ENCODE measurements at places on chromosomes 7 and 10. TPM values are rescaled to one million over a fixed set of nuclear protein-coding genes. Genes with fewer than 3 reads are reported as not detected.

The PNLIP gene
- not detected for total RNA-seq

DNA sequence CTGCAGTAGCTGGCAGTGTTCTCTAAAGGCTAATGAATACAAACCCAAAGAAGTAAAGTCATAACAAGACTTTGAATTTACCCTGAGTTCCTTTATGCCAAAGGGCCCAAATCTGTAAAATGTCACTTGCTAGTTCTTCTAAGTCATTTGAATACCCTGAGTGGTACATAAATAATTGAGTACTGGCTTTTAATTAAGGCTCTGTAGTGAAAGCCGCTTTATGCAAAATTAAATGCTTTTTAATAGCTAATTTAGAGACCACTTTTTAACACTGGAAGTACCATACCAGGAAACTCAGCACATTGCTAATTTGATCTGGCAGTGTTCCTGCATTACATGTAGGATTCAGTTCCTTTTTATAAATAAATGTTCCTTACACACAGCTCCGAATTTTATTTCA lies 24.0 kb upstream of the TSPAN13 start:
- H3K4me1 ChIP-seq: no peaks in the 10 kb centered on the region
- H3K4me3 ChIP-seq: no peak overlapping the region
- H3K27me3 ChIP-seq: no peaks in the 10 kb centered on the region

DNA sequence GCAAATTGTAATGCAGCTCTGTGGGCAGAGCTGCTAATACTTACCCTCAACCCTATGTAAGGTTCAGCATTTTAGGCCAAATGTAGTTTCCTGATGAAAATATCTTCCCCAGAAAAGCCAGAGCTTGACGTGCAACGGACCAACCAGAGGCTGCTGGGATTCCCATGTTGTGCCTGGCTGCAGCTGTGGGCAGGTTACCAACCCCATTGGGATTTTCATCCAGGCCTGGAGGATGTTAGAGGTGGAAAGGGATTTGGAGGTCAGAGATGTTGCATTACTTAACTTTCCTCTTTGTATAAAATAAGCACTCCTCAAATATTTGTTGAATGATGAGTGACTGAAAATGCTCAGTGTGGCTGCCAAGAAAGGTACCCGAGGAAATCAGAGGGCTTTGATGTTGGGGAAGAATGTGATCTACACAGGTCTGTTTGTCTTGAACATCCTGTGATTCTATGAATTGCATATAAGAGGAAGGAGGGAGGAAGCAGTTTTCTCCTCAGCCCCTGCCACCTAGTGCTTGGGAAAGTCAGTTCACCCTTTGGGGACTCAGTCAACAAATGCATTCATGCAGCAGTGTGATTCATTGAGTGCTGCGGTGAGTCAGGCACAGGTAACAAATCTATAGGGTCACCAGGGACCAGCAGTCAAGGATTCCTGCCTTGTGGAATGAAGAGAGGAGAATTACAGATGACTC lies 487.2 kb downstream of the RPS24 start:
- H3K36me3 ChIP-seq: no peaks in the 10 kb centered on the region
- H3K27me3 ChIP-seq: no peaks in the 10 kb centered on the region
- H3K27ac ChIP-seq: no peak overlapping the region

The DENND11 gene
- total RNA-seq: 57.0 TPM

DNA sequence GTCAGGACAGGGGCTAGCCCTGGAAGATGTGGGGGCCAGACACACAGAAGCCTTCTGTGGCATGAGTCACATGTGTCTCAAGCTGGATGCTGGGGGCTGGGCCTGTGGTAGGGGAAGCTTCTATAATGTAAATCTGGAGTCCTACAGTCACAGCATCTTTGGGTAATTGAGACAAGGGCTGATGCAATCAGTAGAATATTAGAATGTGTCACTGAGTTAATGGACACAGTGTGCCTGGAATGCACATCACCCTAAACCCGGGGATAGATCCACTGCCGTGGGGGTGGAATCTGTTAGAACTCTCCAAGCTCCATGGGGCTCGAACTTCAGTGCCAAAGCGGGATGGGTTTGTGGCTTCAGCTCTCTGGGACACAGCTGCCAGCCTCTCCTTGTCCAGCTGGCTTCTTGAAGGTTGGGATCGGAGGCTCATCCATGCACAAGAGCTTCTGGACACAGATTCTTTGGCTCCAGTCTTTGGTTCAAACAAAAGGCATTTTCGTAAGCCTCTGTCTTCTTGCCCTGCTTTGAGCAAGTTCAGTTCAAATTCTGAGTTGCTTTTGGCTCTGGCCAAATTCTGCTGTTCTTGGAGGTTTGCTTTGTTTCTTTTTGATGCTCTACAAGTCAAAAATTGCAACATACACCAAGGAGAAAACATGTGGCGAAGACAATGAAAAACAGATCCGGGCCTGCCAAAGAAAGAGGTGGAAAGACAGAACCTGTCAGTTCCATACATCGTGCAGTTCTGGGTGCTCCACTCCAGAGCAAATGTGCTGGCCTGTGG lies 194.8 kb upstream of the ZNF32 start:
- H3K27ac ChIP-seq: no peak overlapping the region
- H3K27me3 ChIP-seq: no peaks in the 10 kb centered on the region
- no peak for DNase-seq
- no peaks in the 10 kb centered on the region for H3K36me3 ChIP-seq
- H3K4me3 ChIP-seq: no peak overlapping the region

The AGBL3 gene
- 2.3 TPM for total RNA-seq

The C10orf90 gene
- not detected for total RNA-seq

The CRPPA gene
- total RNA-seq: 2.5 TPM

GRCh38 chr10:72392571-72392970 lies 37.9 kb upstream of the DNAJB12 start:
- no peak for DNase-seq
- H3K27me3 ChIP-seq: no peaks in the 10 kb centered on the region
- no peak overlapping the region for H3K27ac ChIP-seq

DNA sequence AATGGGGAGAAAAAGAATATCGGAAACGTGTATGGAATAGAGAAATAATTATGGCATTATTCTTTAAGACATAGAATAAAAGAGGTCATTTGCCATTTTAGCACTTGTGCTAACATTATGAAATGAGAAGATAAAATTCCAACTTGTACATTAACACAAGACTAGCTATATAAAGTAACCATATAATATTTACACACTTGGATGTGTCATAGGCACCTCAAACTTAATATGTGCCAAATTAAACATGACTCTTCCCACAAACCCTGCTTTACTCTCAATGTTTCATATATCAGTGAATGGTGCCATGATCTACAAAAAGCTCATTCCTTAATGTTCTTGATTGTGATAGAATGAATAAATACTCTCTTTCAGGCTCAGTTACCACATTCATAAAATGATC lies 4.1 kb upstream of the MINDY3 start:
- H3K27me3 ChIP-seq: peaks cover 22% of the 10 kb centered on the region
- H3K4me3 ChIP-seq: no peak overlapping the region
- H3K4me1 ChIP-seq: peaks cover 9% of the 10 kb centered on the region
- H3K27ac ChIP-seq: no peak overlapping the region
- no peaks in the 10 kb centered on the region for H3K36me3 ChIP-seq
- DNase-seq: no peak

DNA sequence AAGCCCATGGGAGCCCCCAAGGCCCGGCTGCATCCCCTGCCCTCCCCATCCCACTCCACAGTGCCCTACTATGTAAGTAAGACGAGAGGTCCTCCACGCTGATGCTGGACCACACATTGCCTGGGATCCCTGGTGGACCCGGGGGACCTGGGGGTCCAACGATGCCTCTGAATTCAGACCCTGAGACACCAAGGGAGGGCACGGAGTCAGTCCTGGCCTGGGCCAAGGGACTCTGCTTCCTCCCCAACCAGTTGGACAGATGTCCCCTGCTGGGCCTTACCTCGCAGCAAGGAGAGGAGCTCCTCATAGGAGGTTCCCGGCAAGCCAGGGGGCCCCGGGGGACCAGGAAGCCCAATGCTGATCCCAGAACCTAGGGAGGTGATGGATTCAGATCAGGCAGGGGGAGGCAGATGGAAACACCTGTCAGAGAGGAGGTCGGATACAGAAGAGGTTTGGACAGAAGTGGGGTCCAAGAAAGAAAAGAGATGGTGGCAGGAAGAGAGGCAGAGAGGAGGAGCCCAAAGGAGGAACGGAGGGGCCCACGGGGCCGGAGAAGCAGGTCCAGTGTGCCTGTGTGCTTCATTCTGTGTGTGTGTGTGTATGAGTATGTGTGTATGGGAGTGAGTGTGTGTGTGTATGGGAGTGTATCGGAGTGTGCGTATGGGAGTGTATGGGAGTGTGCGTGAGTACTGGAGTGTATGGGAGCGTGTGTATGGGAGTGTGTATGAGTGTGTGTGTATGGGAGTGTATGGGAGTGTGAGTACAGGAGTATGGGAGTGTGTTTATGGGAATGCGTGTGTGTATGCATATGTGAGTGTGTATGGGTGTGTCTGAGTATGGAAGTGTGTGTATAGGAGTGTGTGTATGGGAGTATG lies 50.2 kb downstream of the COL17A1 start:
- H3K4me3 ChIP-seq: no peak overlapping the region
- H3K4me1 ChIP-seq: no peaks in the 10 kb centered on the region
- H3K36me3 ChIP-seq: peaks cover 11% of the 10 kb centered on the region
- no peak for DNase-seq

GRCh38 chr7:28811701-28812430 lies 146.3 kb downstream of the TRIL start:
- H3K4me3 ChIP-seq: no peak overlapping the region
- no peak overlapping the region for H3K27ac ChIP-seq
- DNase-seq: no peak
- no peaks in the 10 kb centered on the region for H3K27me3 ChIP-seq

DNA sequence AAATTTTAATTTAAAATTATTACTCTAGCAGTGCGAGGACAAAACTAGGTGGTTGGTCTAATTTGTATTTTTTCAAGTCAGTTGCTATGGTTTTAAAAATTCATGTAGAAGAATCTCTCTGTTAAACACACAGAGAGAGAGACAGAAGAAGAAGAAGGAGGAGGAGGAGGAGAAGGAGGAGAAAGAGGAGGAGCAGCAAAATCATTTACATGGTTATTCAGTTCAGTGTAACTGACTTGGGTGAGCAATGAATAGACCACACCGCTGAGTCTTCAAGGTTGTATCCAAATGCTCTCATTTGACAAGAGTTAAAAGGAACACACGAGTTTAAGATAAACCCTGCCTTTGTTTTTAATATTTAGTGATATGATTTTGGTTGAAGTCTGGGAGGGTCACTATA lies 131.1 kb downstream of the PDE1C start:
- H3K27me3 ChIP-seq: no peaks in the 10 kb centered on the region
- H3K4me1 ChIP-seq: no peaks in the 10 kb centered on the region
- H3K36me3 ChIP-seq: no peaks in the 10 kb centered on the region
- DNase-seq: no peak

- H3K27me3 ChIP-seq: no peaks in the 10 kb centered on the region
- peaks cover 8% of the 10 kb centered on the region for H3K36me3 ChIP-seq
- no peak for DNase-seq
- H3K4me1 ChIP-seq: no peaks in the 10 kb centered on the region
These were observed 29.9 kb upstream of the TTYH3 start for GRCh38 chr7:2601907-2602306.

DNA sequence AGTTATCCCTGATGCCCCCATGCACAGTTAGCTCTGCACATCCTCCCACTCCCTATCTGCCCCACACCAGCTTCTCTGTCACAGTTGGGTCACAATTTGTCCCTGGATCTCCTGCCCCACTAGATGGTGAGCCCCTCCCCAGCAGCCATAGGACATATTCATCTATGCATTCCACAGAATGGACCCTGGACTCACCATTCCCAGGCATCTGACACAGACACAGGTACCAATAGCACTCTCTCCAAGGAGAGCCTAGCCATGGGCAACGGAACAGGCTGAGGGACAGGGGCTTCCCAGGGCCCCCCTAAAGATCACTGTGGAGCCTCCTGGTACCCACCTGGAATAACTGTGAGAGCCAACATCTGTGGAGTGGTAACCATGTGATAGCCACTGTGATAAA lies 34.7 kb upstream of the EEPD1 start:
- no peak overlapping the region for H3K27ac ChIP-seq
- H3K4me3 ChIP-seq: no peak overlapping the region
- DNase-seq: no peak
- no peaks in the 10 kb centered on the region for H3K36me3 ChIP-seq

- no peak overlapping the region for H3K27ac ChIP-seq
- peaks cover 12% of the 10 kb centered on the region for H3K4me1 ChIP-seq
- peaks cover 32% of the 10 kb centered on the region for H3K27me3 ChIP-seq
These were observed 2.9 kb upstream of the RBM20 start for GRCh38 chr10:110641256-110641655.

The NYAP1 gene
- not detected for total RNA-seq

DNA sequence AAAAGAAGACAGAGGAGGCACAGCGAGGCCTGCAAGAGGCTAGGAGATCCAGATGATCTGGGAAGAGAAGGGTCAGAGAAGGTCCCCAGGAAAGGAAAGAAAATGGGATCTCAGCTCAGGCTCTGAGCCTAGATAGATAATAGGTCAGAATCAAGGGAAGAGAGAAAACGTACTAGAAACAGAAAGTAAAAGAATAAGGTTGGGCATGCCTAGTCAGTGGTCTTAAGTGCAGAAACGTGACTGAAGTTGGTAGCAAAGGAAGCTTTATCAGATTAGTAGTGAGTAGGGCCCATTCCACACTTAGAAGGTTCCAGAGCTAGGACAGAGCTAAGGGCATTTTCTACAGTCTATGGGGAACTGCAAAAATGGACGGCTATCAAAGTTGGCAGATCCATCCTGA lies 84.8 kb upstream of the ASAH2 start:
- no peak for DNase-seq
- H3K36me3 ChIP-seq: peaks cover 3% of the 10 kb centered on the region
- H3K4me3 ChIP-seq: no peak overlapping the region
- no peaks in the 10 kb centered on the region for H3K27me3 ChIP-seq

The ANKRD61 gene
- total RNA-seq: not detected

The MCU gene
- total RNA-seq: 14.1 TPM

- no peaks in the 10 kb centered on the region for H3K27me3 ChIP-seq
- no peaks in the 10 kb centered on the region for H3K36me3 ChIP-seq
- no peak overlapping the region for H3K27ac ChIP-seq
These were observed 95.5 kb downstream of the INPP5A start for GRCh38 chr10:132632851-132633684.

GRCh38 chr7:39493934-39494333 lies 72.3 kb upstream of the YAE1 start:
- DNase-seq: no peak
- no peak overlapping the region for H3K4me3 ChIP-seq
- H3K27me3 ChIP-seq: no peaks in the 10 kb centered on the region
- no peaks in the 10 kb centered on the region for H3K4me1 ChIP-seq
- H3K36me3 ChIP-seq: no peaks in the 10 kb centered on the region

The ZNF853 gene
- total RNA-seq: 9.7 TPM

The MMD2 gene
- not detected for total RNA-seq

GRCh38 chr10:112532956-112533355 lies 85.9 kb downstream of the VTI1A start:
- H3K36me3 ChIP-seq: no peaks in the 10 kb centered on the region
- no peaks in the 10 kb centered on the region for H3K27me3 ChIP-seq
- no peak overlapping the region for H3K4me3 ChIP-seq
- no peak overlapping the region for H3K27ac ChIP-seq
- H3K4me1 ChIP-seq: no peaks in the 10 kb centered on the region

The IRF5 gene
- total RNA-seq: 20.2 TPM

The MAP3K8 gene
- 244 TPM for total RNA-seq

Data from natural killer cell (primary cell).